ENCODE measurements at places on chromosomes 7 and 10.

- DNase-seq: no peak
Observed at GRCh38 chr10:30403494-30403893, 30.5 kb upstream of the MAP3K8 start.

DNA sequence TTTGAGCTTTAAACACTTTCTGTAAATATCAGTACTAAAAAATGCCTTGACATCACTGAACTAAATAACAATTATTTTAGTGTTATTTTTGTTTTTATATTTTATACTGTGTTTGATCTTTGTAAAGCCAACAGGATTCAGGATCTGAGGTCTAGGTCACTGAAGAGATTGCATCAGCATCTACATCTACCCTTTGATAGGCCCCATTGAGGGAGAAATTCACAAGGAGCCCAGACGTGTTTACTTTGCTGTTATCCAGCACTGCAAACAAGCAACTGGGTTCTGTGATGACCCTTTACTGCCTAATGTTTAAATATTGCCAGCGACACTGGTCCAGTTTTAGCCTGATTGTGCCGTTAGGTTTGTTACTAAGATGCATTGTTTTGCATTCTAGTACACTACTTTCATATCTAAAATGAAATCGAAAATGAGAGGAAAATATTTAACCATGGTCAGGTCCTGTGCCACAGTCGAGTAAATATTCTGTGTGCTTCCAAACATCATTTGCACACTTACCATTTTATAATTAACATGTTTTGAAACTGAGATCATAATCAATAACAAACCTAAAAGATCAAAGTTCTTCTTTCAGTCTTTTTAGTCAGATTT is 48.7 kb downstream of the SP8 start:
- no peak for DNase-seq

DNA sequence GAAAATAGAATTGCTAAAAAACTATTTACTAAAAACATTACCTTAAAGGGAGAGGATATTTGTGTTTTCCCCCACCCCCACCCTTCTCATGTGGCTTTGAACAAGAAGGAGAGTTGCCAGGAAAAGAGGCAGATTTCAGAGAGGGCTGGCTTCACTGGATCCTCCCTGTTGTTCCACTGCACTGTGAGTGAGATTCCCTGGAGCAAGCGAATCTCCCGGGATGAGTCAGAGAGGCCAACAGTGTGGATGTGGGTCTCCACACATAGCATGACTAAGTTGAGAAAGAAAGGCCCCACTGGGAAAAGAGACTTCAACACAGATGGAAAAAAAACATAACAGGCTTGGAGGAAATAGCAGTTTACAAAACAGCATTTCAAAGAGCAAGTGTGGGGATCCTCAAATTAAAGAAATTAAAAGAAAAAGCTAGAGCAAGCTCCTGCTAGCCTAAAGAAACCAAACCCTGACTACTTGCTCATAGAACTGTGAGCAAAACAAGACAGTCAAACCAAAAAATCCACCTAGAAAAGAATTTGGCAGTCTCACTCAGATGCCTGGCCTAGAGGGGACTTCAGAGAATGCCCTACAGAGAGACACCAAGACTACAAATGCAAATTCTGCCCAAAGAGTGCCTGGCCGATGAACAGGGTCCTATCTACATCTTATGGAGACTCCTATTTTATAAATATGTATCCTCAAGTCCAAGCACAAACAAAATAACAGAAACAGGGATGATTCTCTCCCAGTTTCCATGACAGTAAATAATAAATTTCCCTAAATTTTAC is 3.4 kb downstream of the CAV1 start:
- no peak for DNase-seq

DNA sequence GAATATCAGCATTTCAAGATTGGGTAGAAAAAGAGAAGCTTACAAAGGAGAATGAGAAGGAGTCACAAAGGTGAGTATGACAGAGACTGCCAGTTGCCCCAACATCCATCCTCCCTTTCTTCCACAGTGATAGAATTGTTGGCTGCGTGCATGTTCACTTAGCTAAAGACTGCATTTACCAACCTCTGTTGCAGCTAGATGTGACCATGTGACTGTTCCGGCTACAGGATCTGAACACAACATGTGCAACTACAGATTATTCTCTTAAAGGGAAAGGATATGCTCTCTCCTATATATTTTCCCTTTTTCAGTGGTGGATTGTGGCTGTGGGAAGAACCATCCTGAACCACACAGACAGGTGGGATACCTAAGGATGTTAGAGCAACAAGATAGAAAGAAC is 60.5 kb upstream of the ZNRF2 start:
- DNase-seq: no peak

DNA sequence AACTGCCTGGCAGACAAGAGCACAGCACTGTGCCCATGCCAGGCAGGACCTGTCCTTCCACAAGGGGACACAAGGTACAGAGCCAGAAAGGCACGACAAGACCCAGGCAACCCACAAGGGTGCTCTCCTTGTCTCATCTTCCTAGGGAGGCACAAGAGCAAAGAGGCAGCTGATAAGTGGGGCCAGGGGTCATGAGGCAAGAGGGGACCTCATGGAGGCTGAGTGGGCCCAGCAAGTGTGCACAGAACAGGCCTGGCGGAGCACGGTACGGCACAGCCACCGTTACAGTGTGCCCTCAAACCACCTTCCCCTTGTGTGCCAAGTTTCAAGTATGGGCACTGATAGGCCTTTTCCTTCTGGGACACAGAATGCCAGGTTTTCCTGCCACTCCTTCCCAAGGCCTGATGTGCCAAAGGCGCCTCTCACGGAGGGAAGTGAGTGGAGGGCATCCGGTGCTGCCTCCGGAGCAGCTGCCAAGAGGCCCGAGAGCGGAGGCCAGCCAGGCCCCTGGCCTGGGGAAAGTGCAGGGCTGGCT is 75.6 kb downstream of the FAM53B start:
- no peak for DNase-seq

GRCh38 chr7:128743112-128743772 is 4.1 kb downstream of the CALU start:
- no peak for DNase-seq

DNA sequence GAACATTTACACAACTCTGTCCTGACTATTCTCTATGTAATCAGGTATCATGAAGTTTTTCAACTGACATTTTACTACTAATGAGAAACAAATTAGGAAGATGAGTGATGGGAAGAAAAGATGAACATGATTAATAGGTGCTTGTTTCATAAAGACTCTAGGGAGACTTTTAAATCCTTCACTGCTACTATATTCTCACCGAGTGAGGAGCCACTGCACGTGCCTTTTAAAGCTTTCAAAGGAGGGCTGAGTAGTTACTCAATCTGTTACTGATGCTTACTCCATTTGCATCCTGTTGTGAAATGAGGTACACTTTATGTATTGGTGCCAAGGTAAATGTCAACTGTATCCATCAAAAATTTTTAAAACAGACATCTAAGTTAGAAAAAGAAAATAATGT is 1.3 kb upstream of the COMMD3 start:
- DNase-seq: no peak

GRCh38 chr10:70956029-70956759 is 67.8 kb upstream of the PCBD1 start:
- DNase-seq: no peak

DNA sequence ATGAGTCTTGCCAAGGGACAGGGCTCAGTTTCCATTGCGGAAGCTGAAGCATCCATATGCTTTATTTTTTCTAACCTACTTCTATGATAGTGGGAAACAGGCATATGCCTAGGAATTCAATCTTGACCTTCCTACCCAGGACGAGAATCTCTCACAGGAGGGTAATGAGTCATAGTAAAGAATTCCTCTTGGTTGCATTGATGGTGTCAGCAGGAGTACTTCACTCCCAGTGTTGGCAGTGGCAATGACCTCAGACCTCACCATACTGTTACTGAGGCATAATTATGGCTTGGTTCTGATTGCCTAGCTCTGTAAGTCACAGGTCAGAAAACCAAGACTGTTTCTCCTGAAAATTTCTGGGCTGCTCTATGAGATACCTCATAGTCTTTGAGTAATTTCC is 552.9 kb downstream of the ARL4A start:
- no peak for DNase-seq

DNA sequence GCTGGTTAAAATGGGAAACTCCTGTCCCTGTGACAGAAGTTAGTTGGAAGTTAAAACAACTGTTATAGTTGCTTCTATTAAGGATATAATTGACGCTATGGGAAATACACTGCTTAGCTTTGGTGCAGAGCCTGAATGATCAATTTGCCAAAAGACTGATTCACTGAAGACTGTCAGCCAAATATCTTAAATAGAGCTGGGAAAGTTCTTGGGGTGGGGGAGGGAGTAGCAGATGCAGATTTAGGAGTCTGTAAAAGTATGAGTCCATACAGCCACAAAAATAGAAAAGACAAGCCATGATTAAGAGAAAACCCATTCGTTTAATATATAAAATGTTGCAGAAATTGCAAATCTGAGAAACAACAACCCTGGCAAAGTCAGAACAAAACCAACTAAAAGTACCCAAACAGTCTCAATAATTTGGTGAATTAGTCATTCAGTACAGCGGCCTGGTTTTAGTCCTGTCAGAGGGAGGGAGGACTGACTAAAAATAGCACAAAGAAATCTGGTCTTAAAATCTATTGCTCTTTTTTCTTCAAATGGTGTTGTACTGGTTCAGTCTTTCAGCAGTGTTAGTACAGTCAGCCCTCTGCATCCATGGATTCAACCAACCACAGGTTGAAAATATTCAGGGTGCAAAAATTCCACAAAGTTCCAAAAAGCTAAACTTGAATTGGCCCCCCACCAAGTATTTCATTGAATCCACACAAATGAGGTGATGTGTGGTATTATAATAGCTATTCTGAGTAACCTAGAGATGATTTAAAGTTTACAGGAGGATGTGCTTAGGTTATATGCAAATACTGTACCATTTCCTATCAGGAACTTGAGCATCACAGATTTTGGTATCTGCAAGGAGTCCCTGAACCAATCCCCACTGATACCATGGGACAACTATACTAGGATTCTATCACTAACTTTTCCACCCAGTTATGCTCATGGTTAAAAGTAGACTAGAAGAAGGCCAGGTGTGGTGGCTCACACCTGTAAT is 30.0 kb downstream of the STK17A start:
- no peak for DNase-seq

GRCh38 chr10:18164748-18165361 is 24.6 kb downstream of the CACNB2 start:
- DNase-seq: no peak

DNA sequence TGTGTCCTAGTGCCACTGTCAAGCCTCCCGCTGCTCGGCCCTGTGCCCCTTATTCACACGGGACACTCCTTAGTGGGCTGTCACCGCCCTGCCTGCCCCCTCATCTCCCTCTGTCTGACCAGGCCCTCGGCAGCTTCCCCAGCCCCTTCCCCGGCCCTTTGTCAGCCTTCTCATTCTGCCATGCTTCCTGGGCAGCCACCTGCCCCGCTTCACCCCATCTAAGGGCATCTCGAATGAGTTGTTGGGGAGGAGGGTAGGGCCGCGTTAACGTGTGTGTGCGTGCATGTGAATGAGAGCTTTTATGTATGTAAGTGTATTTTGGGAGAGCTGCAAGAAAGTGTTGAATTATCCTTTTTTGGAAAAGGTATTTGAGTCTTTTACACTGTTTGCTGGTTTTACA is 49.7 kb downstream of the GTF2I start:
- DNase-seq: no peak

DNA sequence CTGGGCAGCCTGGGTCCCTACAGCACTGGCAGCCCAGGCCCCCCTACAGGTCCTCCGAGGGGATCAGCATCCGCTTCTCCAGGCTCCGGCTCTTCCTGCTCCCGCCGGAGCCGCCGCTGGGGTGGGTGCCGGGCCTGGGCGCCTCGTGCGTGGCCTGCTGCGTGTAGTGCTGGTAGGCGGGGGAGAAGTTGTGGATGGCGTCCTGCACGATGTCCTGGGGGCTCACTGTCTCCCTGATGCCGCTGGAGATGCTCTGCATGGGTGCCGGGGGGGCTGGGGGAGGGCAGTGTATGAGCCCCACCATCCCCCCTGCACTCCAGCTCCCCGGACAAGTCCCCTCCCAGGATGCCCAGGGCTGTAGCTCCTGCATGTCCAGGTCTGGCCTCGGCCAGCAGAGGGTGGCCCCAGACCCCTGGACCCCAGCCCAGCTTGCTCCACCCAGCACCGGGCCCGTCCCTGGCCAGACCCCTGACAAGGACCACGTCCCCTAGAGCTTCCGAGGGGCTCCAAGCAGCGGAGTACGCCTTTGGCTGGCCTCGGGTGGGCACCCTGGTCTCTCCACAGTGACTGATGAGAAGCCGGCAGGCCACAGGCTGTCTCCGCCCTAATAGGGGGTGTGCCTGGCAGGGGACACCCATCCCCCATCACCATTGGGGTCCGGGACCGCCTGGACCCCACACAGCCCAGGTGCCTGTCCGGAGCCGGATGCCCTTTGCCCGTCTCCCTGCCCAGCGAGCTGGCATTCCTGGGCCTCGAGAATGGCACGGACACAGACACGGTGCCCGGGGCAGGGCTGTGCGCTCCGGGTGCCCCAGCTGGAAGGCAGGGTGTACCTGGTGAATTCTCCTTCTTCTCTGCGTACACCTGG is 8.9 kb downstream of the TMEM184A start:
- DNase-seq: no peak

GRCh38 chr10:89348481-89348880 is 20.7 kb downstream of the IFIT3 start:
- no peak for DNase-seq

DNA sequence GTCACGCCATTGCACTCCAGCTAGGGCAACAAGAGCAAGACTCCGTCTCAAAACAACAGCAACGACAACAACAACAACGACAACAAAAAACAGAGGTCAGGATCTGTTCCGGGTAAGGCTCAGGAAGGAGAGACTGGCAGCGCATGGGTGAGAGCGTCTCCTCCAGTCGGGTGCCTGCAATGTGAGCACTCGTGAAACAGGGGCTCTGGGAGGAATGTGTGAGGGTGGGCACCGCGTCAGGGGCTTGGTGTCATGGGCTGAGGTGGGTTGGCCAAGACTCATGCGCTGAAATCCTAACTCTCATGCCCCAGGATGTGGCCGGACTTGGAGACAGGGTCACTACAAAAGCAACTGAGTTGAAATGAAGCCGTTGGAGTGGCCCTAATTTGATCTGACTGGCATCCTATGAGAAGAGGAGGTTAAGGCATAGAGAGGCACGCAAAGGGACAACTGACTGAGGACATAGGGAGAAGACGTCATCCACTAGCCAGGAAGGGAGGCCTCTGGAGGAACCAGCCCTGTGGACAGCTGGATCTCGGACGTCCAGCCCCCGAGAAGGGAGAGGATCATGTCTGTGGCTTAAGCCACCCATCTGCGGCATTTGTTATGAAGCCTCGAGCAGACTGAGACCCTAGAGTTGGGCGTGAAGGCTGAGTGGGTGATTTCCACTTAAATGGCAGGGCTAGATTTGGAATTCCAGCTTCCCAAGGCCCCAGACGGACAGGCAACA is 241.5 kb upstream of the PITRM1 start:
- no peak for DNase-seq

Data from GM19239 (cell line).